Activated naive CD4-positive, alpha-beta T cell treated with anti-CD3 and anti-CD28 coated beads, Interleukin-2, amount 50 U/mL, for 16 hours (primary cell): ENCODE measurements at places on chromosomes 16 and 17.

DNA sequence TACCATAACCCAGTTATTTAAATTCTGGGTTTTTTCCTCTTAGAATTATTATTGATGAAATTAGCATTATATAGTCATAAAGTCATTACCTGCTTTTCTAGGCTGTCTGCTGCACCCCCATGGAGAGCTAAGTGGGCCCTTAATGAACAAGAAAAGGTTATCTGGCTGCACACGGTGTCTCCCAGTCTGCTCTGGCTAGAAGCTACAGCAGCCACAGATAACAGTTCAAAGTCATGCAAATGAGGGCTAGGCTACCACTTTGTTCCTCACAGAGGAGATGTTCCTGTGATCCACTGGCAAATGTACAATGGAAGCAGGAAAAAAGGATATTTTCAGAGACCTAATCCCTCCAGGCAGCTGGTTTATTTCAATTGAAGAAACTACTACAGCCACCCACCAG lies 112.1 kb downstream of the SNX11 start:
- no peak for DNase-seq

DNA sequence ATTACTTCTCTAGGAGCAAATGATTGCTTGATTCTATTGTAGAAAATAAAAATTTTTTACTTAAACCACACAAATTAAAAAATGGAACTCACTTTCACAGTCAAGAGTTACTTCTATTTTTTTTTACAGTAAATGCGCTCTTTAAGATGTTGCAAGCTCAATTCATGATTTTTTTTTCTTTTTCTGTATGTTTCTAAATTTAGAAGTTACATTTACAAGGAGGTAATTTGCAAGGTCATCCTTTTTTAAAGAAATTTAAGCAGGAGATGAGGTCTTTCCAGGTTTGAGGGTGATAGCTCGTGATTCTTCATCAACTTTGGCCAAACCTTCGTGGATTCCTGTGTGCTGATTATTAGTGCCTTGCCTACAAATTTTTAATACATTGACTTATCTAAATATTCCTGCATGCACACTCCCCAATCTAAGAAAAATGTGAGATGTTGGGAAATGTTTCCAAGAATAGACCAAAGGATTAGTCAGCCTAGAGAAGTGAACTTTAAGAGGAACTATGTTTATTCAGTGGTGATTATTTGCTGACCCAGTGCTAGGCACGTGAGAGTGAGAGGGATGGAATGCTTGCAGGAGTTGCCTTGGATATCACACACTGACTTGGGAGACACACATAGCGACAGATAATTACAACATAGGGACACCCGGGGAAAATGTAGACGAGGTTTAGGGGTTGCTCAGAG lies 429.8 kb downstream of the MAF start:
- DNase-seq = no peak

DNA sequence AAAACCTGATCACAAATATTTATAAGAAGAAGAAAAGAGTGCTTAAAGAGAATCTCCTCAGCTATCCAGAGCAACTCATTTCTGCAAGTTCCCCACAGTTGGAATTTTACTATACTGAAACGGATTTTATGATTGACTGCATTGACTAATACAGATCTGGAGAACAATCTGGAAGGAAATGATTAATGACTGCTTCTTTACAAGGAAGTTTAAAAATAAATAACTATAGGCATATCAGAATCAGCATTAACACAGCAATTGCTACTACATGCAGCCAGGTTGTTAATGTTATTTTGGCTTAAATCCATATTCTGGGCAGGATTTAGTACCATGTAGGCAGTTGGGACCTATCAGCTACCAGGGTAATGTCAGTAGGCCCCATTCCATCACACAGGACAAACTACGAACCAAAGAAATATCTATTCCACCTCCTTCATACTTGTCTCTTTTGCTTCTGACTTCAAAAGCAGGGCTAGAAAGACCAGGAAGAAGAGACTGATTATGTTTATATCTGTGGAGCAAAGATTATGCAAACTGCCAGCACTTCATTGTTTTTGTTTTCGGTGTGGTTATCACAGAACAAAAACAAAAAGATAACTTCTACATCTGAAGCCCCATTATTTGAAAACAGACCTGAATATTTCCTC lies 3.9 kb downstream of the SKAP1 start:
- no peak for DNase-seq

DNA sequence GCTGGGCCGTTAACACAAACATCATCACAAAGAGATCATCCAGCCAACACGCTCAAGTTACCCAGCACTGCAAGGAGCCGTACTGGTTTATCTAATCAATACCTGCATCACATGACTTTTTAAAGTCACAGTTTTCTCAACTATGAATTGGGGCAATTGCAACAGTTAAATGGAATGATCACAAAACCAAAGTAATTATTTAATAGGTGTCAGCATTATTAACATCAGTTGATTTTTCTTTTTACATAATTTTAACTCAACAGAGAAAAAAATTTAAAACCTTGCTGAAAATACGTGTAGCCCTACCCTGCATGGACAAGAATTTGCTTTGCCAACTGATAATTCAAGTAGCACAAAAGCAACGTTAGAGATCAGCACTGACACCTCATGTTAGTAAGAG lies 95.7 kb upstream of the SOX9 start:
- DNase-seq = no peak

DNA sequence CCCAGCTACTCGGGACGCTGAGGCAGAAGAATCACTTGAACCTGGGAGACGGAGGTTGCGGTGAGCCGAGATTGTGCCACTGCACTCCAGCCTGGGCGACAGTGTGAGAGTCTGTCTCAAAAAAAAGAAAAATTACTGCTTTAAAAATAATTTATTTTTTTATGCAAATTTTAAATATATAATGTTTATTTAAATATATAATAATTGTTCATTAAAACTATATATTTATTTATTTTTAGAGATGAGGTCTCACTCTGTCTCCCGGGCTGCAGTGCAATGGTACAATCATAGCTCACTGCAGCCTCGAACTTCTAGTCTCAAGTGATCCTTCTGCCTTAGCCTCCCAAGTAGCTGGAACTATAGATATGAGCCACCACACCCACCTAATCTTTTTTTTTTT lies 15.2 kb upstream of the DBNDD1 start:
- DNase-seq = no peak

GRCh38 chr17:78977997-78978973 lies 1.4 kb downstream of the LGALS3BP start:
- DNase-seq = no peak

DNA sequence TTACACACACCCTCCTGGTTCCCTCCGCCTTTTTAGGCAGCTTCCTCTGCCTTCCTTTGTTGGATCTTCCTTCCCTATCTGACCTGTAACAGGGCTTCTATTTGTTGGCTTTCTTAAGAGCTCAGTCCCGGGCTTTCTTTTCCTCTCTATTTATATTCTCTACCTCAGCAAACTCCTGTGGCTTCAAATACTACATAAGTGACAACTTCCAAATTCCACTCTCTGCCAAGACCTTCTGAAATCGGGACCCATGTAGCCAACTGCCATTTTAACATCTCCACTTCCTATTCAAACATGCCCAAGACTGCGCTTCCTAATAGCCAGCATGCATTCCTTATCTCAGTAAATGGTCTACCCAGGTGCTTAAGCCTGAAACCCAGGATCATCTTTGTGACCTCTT lies 128.1 kb downstream of the MRTFB start:
- DNase-seq = no peak

DNA sequence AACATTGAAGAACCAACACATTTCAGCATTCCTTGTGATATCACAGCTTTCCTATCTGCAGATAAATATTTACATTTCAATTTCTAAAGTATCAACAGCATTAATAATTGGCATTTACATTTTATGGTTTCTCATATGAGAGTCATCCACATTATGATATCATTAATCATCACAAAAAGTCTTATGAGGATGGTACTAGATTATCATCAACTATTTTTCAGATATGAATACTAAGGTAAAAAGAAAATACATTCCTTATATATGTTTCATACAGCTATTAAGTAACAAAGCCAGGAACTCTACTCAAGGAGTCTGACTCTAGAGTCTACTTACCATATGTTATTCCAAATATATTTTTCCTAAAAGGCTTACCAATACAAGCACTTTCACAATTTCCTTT lies 40.7 kb downstream of the ABCA5 start:
- no peak for DNase-seq
